ENCODE measurements at places on chromosomes 7 and 10. TPM values are rescaled to one million over a fixed set of nuclear protein-coding genes. Genes with fewer than 3 reads are reported as not detected.

GRCh38 chr10:117470733-117471132 is 71.8 kb upstream of the EMX2 start:
- no peaks in the 10 kb centered on the region for H3K36me3 ChIP-seq
- no peak overlapping the region for H3K4me3 ChIP-seq
- H3K4me1 ChIP-seq = no peaks in the 10 kb centered on the region
- no peak overlapping the region for H3K27ac ChIP-seq
- DNase-seq = no peak

Gene GATA3
- total RNA-seq = 47.2 TPM

Gene FGL2
- 3.1 TPM for total RNA-seq

GRCh38 chr7:44398511-44398911 is 73.1 kb upstream of the CAMK2B start:
- H3K27me3 ChIP-seq = no peaks in the 10 kb centered on the region
- no peak overlapping the region for H3K4me3 ChIP-seq
- H3K4me1 ChIP-seq = no peaks in the 10 kb centered on the region

Gene TMEM213
- total RNA-seq = not detected

DNA sequence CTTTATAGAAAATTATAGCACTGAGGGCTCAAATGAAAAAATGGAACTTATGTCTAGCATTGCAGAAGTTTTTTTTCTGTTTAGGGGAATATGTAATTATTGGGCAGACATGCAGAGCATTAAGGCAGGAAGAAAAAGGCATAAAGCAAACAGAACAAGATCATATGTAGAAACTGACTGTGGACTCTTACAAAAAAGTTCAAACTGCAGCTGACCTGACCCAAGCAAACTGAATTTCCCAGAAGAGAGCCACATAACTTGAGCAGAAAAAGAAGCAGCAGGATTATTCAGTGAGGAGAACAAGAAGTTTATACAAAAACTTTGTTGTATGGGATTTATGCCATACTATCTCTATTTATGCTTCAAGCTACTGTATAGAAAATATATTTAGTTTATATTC is 250.9 kb downstream of the PHF14 start:
- H3K36me3 ChIP-seq = no peaks in the 10 kb centered on the region
- DNase-seq = no peak
- H3K4me1 ChIP-seq = no peaks in the 10 kb centered on the region
- H3K27me3 ChIP-seq = no peaks in the 10 kb centered on the region
- H3K4me3 ChIP-seq = no peak overlapping the region

Gene SPAM1
- not detected for total RNA-seq

DNA sequence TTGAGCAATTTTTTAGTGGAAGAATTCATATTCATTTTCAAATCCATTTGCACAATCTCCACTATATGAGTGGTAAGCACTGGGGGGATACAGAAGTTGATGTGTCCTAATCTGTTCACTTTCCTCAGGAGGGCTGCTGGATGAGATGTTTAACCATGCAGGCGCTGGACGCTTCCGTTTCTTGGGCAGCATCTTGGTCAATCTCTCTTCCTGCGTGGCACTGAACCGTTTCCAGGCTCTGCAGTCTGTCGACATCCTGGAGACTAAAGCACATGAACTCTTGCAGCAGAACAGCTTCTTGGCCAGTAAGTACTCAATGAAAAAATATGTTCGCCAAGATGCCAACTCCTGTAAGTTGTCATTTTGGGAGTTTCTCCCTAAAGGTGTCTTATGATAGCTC is 179.3 kb downstream of the ABCA13 start:
- H3K4me1 ChIP-seq = no peaks in the 10 kb centered on the region
- no peaks in the 10 kb centered on the region for H3K27me3 ChIP-seq
- no peaks in the 10 kb centered on the region for H3K36me3 ChIP-seq

DNA sequence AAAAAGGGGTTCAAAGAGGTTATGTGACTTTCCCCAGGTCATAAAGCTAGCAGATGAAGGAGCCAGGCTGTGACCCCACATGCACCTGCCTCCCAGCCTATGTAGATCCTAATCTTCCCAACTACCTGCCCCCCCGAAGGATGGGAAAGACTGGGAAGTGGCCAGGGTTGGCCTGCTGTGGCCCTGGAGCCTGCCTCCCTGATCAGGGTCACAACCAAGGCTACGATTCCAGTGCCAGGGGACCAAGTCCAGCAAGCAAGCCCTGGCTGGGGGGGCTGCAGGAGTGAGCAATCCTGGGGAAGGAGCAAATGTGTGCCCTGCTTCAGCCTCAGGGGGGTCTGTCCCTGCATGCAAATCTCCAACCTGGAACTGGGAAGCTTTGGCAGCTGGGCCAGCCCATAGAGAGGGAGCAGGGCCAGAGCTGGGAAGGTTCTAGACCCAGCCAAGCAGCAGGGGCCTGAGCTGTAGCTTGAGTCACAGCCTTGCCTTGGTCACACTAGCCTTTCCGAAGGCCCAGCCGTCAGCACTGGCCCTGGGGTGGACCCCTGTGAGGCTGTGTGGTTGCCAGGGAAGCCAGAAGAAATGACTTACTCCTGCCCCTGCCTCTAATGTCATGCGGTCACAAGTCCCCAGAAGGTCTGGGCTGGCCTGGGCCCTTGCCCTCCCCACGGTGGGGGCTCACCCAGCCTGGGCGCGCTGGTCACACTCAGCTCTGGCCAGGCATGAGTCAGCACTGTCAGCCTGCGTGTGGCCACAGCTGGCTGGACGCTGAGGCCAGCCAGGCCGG is 96.4 kb upstream of the ZMIZ1 start:
- H3K36me3 ChIP-seq = no peaks in the 10 kb centered on the region
- H3K4me1 ChIP-seq = peaks cover 5% of the 10 kb centered on the region
- no peaks in the 10 kb centered on the region for H3K27me3 ChIP-seq
- H3K27ac ChIP-seq = no peak overlapping the region

GRCh38 chr7:21401944-21402343 is 25.9 kb upstream of the SP4 start:
- no peak overlapping the region for H3K4me3 ChIP-seq
- H3K27ac ChIP-seq = no peak overlapping the region
- H3K27me3 ChIP-seq = no peaks in the 10 kb centered on the region
- H3K4me1 ChIP-seq = no peaks in the 10 kb centered on the region
- DNase-seq = no peak

DNA sequence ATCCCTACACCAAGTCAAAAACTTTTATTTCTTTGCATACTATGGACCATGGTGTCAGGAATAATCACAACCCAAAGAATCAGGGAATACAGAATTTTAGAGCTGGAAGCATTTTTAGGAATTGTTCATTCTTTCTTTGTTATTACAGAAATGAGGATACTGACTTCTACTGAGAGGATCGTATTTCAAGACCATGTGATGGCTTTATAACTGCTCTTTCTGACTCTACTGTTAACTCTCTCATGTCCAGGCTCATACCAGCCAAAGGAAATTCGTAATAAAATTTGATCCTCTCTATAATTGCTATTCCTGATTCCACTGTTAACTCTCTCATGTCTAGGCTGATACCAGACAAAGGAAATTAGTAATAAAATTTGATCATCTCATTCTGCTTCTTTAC is 1050.9 kb upstream of the C7orf33 start:
- no peak overlapping the region for H3K27ac ChIP-seq
- H3K27me3 ChIP-seq = no peaks in the 10 kb centered on the region
- H3K4me3 ChIP-seq = no peak overlapping the region
- no peak for DNase-seq

Data from T-cell (primary cell).